ENCODE measurements at places on chromosomes 2 and 18. TPM values are rescaled to one million over a fixed set of nuclear protein-coding genes. Genes with fewer than 3 reads are reported as not detected.

- H3K27ac ChIP-seq, result no peak overlapping the region
- H3K4me3 ChIP-seq, result no peak overlapping the region
- peaks cover 32% of the 10 kb centered on the region for H3K4me1 ChIP-seq
- H3K27me3 ChIP-seq, result no peaks in the 10 kb centered on the region
- no peaks in the 10 kb centered on the region for H3K36me3 ChIP-seq
- no peak for DNase-seq
These were observed 165.2 kb upstream of the KLF7 start for GRCh38 chr2:207330912-207331311.

DNA sequence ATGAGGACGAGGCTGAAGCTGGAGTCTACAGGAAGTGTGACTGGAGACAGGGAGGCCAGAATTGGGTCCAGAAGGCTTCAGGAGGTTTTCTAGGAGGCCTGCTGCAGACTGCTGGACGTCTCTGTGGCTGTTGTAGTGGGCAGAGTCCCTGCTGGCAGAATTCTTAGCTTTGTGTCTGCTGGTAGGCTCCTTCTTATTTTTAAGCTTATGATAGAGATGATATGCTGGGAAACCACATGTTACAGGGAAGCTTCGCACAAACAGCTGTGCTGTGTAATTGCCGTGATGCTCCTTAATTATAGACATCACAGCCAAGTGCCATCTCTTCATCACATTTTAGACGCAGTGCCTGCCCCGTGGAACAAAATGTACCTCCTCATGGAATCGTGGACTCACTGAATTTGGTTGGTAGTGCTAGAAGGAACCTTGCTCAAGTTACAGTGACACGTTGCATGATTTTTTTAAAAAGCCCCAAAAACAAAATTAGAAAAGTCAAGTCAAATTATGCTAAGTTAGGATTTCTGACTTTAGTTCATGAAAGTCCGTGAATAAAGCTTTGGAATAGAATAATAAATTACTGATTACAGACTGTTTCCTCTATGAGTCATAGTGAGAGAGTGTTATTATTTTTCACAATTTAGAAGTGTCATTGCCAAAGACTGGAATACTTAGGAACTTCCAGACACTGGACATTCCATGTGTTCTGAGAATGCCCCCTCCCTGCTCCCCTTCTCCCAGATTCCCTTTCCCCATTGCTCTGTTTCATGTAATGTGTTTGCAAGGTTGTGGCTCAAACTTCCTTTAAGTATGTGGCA is 144.1 kb downstream of the FHOD3 start:
- H3K36me3 ChIP-seq, result no peaks in the 10 kb centered on the region
- no peaks in the 10 kb centered on the region for H3K27me3 ChIP-seq
- no peaks in the 10 kb centered on the region for H3K4me1 ChIP-seq
- H3K4me3 ChIP-seq, result no peak overlapping the region

DNA sequence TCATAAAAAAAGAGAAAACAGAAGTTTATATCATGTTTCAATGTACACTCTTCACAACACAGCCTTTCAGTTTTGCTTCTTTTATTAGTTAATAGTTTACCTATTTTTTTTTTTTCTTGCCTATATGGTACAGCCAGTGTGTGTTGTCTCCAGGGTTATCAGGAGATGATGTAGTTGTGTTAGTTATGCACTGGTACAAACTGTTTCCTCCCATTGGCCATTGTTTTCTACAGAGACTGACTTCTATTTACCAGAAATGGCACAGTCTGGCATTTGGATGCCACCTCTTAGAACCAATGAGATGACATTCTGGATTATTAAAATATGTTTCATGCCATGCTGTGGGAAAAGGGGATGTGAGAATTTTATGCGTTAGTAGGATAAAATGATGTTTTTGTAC is 339.4 kb downstream of the PLCL1 start:
- no peaks in the 10 kb centered on the region for H3K36me3 ChIP-seq
- DNase-seq, result no peak
- H3K27ac ChIP-seq, result no peak overlapping the region
- no peaks in the 10 kb centered on the region for H3K27me3 ChIP-seq
- H3K4me3 ChIP-seq, result no peak overlapping the region

DNA sequence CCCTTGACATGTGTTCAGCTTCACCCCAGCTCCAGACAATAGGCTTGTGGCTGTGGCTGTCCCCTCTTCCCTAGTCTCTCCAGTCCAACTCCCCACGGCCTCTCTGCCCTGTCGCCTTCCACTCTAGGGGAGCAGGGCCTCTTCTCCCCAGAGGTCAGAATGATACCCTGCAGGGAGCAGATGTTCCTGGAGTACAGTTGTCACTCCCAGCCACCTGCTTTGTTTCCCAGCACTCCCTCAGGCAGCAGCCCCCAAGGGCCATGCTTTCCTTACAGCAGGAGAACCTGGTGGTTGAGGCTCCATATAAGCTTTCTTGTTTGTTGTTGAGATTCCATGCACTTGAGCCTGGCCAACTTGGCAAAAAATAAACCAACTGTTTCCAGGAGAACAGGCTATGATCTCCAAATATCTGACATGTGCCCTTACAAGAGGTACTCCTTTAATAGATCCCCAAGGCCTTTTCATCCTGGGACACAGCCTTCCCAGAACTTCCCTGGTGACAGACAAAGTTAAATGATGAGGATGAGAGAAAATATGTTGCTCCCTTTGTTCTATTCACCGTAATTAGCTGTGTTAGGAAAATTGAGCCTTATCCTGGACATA is 45.1 kb downstream of the DPYSL5 start:
- no peak for DNase-seq
- no peak overlapping the region for H3K27ac ChIP-seq
- H3K4me3 ChIP-seq, result no peak overlapping the region
- no peaks in the 10 kb centered on the region for H3K36me3 ChIP-seq
- peaks cover 5% of the 10 kb centered on the region for H3K27me3 ChIP-seq

Gene LONRF2
- 0.03 TPM for total RNA-seq
